ENCODE measurements at places on chromosomes 13 and 19. TPM values are rescaled to one million over a fixed set of nuclear protein-coding genes. Genes with fewer than 3 reads are reported as not detected.

- no peaks in the 10 kb centered on the region for H3K4me1 ChIP-seq
- no peaks in the 10 kb centered on the region for H3K27me3 ChIP-seq
- H3K4me3 ChIP-seq: no peak overlapping the region
- no peak for DNase-seq
Observed at GRCh38 chr13:41028051-41028450, 8.9 kb upstream of the ELF1 start.

- H3K36me3 ChIP-seq: no peaks in the 10 kb centered on the region
- H3K27me3 ChIP-seq: no peaks in the 10 kb centered on the region
- no peak for DNase-seq
- no peak overlapping the region for H3K27ac ChIP-seq
Observed at GRCh38 chr13:65111223-65111622, 2118.9 kb downstream of the PCDH9 start.

The ERCC1 gene
- 70.1 TPM for total RNA-seq

The PRDX2 gene
- total RNA-seq: 279 TPM

The ZNF730 gene
- total RNA-seq: not detected

The TDRD12 gene
- not detected for total RNA-seq

DNA sequence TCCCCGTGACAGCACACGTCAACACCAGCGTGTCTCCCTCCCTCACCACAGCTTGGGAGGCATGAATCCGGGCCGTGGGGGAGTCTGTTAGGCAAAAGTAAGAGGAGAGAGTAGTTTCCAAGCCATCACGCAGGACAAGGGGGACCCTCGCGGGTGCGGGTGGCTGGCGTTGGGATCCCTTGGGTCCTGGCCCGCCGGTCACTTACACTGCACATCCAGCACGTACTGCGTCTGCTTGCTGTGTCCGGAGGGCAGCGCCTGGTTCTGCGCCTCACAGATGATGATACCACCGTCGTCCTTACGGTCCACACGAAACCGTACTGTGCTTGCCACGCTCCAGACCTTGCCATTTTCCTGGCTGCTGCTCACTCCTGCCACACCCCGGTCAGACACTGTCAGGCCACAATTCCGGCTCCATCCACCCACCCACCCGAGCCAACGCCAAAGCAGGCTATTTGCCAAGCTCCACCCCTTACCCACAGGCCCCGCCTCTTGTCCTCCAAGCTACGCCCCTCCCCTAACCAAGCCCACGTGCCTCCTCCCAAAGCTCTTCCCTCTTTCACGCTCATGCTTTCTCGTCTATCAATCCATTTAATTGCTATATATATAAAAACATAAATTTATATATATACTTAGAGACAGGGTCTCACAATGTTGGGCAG, 6.6 kb upstream of the ZNF428 start:
- H3K27me3 ChIP-seq: no peaks in the 10 kb centered on the region
